T-helper 2 cell treated with Interferon-gamma antibody and Interleukin-4, amounts not matched to agents 5 μg/mL and 100 μg/mL, for 36 hours (primary cell): ENCODE measurements at places on chromosomes 6 and 20.

DNA sequence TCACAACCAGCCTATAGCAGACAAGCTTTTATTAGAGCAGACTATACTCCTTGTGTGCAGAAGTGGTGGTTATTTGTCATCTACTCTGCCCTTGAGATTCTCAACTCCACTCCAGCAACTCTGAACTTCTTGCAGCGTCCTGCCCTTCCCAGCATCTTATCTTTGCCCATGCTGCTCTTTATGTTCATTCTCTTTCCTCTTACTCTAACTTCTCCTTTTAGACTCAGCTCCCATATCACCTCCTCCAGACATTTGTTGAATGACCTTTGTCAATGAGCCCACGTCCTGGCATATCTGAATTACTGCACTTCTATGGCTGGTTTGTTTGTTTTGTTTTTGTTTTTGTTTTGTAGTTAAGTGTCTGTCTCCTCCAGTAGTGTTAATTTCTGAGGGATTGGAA lies 81.2 kb downstream of the KCNQ5 start:
- DNase-seq = no peak

GRCh38 chr6:25834950-25835349 lies 3.1 kb upstream of the SLC17A1 start:
- DNase-seq = no peak

GRCh38 chr6:164075981-164076615 lies 661.6 kb downstream of the QKI start:
- DNase-seq = no peak

- DNase-seq = no peak
Observed at GRCh38 chr20:44392088-44392775, 36.7 kb downstream of the HNF4A start.

DNA sequence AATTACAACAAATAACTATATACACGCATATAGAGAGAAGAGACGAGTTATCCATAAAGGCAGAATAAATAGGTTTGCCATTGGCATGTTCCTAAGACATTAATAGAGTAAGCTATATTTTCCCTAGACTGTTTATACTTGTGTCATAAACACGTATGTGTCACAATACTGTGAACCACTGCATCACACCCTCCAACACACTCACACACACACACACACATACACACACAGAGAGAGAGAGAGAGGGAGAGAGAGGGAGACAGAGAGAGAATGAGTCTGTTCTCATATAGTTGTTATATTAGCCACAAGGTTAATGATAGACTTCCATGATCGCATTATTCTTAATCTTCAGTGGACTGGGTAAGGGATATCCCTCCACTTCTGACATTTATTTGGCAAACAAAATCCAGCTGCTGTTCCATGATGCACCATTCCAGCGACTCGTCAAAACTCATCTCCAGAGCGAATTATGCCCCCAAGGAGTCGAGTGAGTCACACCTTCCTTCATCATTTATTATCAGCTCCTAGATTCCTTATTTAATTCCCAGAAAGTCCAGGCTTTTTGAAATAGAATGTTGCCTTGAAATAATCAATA lies 82.8 kb upstream of the HIVEP1 start:
- no peak for DNase-seq

DNA sequence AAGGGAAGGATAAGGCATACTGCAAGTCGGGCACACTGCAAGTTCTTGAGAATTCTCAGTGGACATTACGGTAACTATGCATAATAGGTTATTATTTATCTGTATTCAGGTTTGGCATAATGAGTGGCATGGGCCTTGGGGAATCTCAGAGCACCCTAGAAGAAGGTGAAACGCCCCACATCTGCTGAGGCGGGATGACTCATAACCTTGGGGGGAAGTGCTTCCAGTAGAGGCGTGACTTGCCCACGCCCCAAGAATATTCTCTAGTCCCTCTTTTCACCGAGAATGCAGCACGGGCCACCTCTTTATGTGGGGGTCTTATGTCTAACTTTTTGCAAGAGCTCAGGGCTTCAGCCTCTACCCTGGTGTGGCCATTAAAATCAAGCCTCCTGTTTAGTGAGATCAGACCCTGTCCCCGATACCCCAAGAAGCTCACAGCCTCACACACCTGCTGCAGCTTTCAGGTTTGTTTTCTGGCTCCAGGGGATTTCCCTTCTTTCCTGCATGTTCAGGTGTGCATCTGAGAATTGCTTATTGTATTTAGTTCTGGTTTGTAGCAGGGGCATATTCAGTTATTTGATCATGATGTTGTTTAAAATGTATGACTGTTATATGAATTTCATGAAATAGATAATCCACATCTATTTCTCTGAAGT lies 19.1 kb downstream of the ZFP64 start:
- DNase-seq = no peak

GRCh38 chr6:11738234-11738633 lies 40.4 kb downstream of the ADTRP start:
- DNase-seq = no peak
